Esophagus squamous epithelium (tissue), 5 donors: ENCODE measurements at places on chromosomes 6 and 20.

DNA sequence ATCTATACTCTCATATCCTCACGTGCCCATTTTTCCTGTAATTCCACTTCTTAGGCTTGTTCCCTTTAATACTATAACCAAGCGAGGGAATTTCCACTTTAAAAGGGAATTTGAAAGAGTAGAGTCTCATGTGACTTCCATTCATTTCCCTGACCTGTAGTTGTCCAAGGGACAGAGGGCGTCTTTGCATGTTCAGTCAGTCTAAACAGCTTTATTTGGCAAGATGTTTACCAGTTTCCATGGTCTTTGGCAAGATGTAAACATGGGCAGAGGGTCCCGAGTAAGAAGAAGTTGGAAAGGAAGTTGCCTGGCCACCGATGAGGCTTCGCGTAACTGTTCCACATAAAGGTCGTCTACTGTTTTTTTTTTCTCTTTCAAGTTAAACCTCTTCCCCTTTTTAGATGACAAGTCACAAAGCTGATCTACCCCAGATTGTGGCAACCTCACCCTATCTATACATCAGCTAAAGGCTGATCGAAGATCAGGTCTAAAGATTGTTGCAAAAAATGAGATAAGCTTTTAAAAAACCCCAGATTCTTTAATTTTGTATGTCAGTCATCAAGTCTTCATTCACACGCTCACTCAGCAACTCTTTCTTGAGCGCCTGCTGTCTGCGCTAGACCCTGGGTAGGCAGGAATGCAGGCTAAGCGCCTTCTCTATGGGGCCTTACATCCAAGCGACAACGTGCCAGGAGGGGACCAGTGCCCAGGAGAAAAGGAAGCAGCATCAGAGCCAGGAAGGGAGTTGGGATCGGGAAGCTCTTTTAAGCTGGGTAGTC lies 31.7 kb upstream of the CCR6 start:
- no peak for DNase-seq

GRCh38 chr20:23513164-23513563 lies 22.2 kb downstream of the CST8 start:
- DNase-seq, result no peak

GRCh38 chr6:37289931-37290330 lies 32.0 kb upstream of the TMEM217 start:
- no peak for DNase-seq

DNA sequence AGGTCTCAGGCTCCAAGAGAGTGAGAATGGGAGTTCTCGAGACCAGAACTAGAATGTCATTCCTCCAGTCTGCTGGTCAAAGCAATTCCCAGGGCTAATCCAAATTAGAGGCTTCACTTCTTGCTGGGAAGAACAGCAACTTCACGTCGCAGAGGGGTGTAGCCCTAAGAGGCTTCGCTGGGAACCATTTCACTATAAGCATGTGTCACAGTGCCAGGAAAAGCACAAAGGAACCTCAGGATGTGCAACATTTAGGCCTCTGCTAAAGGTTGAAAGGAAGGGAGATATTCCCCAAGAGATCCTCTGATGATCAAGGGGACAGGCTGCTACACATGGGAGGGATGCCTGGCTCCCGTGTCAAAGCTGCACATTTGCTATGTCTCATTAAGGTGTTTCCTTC lies 35.9 kb upstream of the NXT1 start:
- DNase-seq, result no peak

GRCh38 chr6:85421972-85422371 lies 27.9 kb upstream of the NT5E start:
- no peak for DNase-seq

- DNase-seq, result no peak
Measured at GRCh38 chr6:34462551-34462971, 3.3 kb upstream of the PACSIN1 start.

GRCh38 chr6:167827583-167828324 lies 1.0 kb downstream of the AFDN start:
- DNase-seq, result no peak

GRCh38 chr6:27830212-27830599 lies 82.0 kb downstream of the OR2B2 start:
- no peak for DNase-seq

DNA sequence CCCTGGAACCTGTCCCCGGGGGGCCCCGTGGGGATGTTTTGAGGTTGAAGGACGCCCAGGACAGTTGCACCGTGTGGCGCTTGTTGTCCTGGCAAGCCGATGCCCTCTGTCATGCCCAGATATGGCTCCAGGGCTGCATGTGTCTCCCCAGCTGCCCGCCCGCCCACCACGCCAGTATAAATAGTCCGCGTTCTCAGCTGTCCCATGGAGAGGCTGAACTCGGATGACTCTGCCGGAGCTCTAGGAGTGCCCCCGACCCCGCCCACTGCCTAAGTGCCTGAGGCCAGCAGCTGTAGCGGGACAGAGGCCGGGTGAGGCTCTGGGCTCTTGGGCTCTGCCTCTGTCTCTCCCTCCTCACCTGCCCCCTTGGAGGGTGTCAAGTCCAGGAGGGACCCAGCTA lies 83.0 kb upstream of the GATA5 start:
- DNase-seq, result no peak

DNA sequence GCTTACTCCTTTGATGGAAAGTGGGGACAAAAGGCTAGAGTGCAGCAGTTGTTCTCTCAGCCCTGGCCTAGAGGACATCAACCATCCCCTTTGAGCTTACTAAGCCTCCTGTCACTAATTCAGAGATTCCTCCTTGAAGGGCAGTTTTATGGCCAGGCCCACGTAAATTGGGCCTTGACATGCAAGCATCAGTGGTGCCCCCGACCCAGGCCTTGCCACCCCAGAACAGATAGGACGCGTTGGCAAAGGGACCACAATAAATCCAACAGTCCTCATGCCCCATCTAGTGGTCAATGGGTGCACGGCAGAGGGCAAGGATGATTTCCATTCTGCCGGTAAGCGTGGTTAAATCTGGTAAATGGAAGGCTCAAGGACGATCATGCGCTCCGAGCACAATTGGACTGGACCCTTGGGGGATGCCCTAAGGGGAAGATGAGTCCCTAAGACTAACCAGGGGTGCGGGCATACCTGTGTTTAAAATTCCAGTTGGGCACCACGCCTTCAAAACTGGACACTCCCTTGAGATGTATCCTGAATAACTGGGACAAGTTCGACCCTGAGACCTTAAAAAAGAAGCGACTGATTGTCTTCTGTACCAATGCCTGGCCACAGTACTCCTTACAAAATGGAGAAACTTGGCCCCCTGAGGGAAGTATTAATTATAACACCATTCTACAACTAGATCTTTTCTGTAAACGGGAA lies 32.6 kb downstream of the CEP85L start:
- DNase-seq, result no peak

- DNase-seq, result no peak
Measured at GRCh38 chr6:52077180-52077884, 10.1 kb downstream of the PKHD1 start.

GRCh38 chr20:22106308-22106938 lies 401.0 kb downstream of the PAX1 start:
- no peak for DNase-seq

DNA sequence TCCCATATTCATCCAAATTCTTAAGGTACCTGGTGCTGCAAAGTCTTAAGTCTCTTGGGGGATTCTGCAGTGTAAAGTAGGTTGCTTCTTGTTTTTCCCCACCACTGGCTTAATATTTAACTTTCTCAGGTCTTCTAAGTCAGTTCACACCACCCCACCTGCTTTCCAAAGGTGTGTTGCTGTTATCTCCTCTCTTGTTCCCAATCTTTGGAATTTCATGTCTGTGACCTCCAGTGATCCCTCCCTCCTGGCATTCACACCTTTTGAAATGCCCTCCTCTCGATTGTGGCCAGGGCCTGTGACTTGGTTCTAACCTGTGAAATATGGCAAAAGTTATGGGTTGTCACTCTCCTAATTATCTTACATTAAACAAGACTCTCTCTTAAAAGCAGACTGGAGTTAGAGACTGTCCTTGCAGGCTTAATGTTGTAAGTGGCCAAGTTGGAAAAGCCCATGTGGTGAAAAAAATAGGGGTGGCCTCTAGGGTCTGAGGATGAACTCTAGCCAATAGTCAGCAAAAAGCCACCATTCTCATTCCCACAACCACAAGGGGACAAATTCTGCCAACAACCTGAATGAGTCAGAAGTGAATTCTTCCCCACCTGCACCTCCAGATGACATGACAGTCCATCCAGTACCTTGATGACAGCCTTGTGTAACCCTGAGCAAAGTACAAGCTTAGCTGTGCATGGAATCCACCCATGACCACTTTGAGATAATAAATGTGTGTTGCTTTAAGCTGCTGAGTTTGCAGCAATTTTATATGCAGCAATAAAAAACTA lies 45.1 kb downstream of the ADGRF1 start:
- DNase-seq, result no peak

DNA sequence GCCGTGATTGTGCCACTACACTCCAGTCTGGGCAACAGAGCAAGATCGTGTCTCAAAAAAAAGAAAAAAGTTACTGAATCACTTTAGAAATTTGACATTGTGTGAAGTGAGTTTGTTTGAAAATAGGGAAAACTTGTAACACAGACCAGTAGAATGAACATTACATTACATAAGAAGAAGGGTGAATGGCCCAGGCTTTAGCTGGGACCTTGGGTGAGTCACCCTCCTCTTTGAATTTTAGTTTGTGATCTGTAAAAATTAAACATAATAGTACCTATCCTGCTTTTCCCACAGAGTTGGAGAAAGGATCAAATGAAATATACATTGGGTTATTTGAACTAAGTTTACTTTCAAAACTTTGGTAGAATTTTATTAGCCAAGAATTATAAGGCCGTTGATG lies 56.3 kb downstream of the KCNS1 start:
- DNase-seq, result no peak

DNA sequence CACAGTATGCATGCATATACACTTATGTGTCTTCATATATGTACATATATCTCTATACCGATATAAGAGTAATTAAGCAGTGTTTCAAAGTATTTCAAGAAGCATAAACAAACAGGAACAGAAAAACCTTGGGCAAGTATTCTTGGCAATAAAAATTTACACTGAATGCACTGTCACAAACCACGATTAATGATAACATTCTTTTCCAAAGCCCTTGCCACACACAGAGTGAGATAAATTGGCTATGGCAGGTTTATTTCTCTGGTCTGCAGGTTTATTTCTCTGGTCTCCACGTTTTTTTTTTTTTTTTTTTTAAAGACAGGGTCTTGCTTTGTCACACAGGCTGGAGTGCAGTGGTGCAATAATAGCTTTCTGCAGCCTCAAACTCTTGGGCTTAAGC lies 73.0 kb downstream of the PPP1R3G start:
- DNase-seq, result no peak

GRCh38 chr6:57138026-57138425 lies 34.1 kb upstream of the BAG2 start:
- DNase-seq, result no peak

DNA sequence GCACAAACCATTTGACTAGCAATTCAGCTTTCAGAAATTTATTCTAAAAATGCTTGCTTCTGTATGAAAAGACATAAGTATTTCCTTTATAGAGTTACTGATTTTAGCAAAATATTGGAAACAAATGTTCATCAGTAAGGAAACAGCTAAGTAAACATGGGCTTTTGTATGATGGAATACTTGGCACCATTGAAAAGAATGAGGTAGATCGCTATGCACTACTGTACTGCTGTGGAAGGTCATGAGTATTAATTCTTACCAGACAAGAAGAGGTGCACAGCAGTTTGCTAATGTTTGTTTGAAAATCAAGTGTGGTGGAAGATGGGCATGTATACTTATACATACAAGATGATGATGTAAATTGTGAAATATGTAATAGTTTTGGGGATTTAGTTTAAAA lies 73.0 kb downstream of the FARS2 start:
- no peak for DNase-seq

DNA sequence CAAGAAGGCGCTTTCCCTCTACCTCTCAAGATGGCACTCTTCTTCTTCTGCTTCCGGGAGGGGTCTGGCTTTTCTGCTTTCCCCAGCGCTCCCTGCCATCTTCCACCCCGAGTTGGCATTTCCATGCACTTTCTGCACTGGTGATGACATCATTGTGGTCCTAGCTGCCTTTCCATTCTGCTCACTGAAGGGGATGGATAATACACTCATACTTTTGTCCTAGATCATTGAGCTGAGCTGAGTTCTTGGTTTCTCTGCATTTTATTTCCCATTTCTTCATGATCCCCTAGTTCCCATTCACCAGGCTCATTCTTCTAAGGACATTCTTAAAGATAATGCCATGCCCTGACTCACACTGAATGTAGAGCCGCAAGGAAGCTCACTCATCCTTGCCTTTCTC lies 96.7 kb downstream of the EDN1 start:
- DNase-seq, result no peak

DNA sequence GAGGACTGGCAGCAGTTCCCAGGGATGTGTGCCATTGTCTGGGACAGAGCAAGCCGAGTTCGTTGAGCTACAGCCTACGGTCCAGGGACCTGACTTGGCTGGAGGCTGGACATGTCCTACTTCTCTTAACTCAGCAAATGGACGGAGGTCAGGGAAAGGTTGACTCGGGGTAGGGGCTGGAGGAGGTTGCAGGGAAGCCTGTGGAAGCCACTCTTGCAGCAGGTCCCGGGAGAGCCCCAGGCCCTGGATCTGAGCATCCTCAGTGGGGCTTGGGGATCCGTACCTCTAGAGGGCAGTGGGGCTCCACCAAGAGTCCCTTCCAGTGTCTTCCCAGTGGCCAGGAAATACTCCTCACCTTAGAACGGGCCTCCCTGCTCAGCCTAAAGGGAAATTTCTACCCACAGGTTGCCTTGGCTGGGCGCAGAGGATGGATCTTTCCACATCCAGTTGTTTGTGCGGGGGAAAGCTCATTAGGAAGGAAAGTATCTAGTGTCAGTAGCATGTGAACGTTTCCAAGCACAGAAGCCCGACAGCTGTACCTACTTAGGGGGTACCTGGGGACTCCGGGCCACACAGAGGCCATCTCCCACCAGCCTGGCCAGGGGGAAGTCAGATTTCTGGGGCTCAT lies 170.2 kb downstream of the NFATC2 start:
- DNase-seq, result no peak

DNA sequence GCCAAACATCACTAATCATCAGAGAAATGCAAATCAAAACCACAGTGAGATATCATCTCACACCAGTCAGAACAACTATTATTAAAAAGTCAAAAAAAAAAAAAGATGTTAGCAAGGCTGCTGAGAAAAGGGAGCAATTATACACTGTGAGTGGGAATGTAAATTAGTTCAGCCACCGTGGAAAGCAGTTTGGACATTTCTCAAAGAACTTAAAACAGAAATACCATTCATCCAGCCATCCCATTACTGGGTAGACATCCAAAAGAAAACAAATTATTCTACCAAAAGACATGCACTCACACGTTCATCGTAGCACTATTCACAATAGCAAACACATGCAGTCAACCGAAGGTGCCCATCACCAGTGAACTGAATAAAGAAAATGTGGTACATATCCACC lies 213.9 kb downstream of the TTLL2 start:
- no peak for DNase-seq
